ENCODE measurements at places on chromosomes 16 and 17.

- no peak for DNase-seq
These were observed 8.9 kb upstream of the DNAJA2 start for GRCh38 chr16:46982335-46982734.

GRCh38 chr17:66520999-66521398, 218.6 kb downstream of the PRKCA start:
- DNase-seq = no peak

DNA sequence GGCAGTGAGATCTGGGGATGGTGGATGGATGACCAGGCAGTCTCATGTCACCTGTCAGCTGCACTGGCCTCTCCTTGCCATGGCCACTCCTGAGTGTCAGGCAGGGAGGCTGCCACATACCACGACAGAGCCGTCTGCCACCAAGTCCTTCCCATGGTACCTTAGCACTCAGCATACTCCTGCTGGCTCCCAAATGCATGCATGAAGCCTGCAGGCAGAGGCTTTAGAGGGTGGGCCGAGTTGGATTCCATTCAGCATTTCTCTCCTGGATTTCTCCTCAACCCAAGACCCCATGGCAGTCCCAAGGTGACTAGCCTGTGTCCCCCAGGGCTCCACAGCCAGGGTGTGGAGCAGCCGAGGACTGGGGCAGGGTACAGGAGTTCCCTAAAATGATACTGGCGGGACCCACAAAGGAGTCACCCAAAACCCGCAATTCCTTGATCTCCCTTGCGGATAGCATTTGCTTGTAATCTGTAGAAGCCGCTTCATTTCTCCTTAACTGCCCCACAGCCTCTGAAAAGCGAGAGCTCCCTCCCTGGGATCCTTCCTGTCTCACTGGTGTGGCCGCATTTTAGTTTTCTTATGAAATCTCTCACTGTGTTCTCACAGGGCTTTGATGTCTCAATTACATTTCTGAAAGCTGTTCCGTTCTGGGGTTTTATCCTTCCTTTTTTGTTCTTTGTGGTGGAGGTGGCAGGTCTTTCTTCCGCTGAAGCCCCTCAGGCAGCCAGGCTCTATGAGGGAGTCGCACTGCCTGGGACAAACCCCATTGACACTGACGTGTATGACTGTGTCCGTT, 141.4 kb downstream of the SOCS1 start:
- DNase-seq = no peak

DNA sequence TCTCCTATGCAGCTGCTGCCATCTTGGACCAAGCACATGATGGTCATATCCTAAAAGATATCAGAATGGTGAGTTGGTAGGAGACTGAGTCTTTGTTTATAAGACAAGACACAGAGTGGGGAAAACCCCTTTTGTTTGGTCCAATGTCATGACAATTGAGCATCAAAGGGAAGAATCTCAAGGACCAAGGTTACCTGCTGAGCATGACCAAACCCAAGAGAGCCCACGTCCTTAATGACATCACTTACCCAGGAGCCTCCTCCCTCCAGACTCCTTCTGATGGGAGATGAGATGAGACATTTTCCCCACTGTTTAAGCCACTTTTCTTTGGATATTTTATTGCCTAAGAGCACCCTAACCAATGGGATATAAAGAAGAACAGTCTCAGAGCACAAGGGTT, 478.1 kb downstream of the NPIPA7 start:
- DNase-seq = no peak

DNA sequence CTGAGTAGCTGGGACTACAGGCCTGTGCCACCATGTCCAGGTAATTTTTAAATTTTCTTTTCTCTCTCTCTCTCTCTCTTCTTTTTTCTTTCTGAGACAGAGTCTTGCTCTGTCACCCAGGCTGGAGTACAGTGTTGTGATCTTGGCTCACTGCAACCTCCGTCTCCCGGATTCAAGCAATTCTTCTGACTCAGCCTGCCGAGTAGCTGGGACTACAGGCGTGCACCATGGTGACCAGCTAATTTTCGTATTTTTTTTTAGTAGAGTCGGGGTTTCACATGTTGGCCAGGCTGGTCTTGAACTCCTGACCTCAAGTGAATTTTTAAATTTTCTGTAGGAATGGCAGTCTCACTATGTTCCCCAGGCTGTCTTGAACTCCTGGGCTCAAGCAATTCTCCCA, 11.1 kb upstream of the ZNF652 start:
- no peak for DNase-seq

DNA sequence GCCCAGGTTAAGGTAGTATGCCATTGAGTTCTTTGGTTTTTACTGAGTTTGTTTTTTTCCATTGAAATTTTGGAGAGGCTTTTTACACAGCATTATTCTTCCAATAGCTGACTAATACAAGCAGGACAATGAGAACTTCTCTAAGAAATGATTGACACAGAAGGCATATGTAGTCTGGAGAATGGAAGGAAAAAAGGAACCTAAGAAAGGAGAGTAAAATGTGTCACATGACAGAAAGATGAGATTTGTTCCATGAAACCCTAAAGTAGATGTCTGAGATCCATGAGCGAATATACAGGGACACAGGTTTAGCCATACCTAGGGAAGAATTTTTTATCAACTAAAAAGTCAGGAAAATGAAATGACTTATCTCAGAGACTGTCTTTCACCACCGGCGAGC, 80.7 kb downstream of the AKAP1 start:
- no peak for DNase-seq

- no peak for DNase-seq
These were observed 239.6 kb upstream of the FOXF1 start for GRCh38 chr16:86270696-86271095.

DNA sequence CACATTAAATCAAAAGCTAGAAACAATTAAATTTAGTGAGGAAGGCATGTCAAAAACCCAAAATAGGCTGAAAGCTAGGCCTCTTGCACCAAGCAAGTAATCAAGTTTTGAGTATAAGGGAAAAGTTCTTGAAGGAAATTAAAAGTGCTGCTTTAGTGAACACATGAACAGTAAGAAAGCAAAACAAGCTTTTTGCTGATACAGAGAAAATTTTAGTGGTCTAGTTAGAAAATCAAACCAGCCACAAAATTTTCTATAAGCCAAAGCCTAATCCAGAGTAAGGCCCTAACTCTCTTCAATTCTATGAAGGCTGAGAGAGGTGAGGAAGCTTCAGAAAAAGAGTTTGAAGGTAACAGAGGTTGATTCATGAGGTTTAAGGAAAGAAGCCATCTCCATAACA, 116.2 kb downstream of the CYB561 start:
- DNase-seq = no peak

DNA sequence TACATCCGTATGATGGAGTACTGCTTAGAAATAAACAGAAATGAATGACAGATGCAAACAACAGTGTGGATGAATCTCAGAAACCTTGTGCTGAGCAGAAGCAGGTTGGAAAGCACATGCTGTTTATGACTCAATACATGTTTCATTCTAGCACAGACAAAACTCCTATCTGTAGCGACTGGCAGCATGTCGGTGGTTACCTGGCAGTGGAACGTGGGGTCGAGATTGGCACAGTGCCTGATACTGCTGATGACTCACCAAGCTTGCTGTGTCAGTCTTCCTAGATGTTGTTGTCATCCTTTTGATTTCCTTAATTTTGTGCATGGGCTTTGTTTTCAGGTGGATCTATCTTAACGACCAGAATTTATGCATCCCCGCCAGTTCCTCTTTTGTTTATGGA, 62.1 kb downstream of the GAN start:
- no peak for DNase-seq

GRCh38 chr17:79543531-79543930, 67.3 kb downstream of the RBFOX3 start:
- no peak for DNase-seq

DNA sequence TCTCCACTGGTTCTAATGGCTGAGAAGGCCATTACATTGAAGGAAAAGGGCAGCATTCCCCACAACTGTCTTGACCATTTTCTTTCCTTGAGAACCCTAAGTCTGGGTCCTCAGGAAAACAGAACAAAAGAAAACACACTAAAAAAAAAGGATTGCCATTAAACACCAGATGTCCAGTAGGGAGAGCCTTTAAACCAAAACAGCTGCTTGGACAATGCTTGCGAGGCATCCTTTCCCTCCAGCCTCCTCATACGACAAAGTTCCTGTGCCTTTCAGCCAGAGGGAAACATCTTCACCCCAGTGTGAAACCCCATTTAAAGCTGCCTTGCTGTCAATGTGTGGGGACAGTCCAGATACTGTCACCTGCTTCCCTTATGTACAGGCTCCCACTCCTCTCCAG, 74.3 kb downstream of the MMD start:
- no peak for DNase-seq

- DNase-seq = no peak
These were observed 8.3 kb downstream of the WDR90 start for GRCh38 chr16:657487-657886.

DNA sequence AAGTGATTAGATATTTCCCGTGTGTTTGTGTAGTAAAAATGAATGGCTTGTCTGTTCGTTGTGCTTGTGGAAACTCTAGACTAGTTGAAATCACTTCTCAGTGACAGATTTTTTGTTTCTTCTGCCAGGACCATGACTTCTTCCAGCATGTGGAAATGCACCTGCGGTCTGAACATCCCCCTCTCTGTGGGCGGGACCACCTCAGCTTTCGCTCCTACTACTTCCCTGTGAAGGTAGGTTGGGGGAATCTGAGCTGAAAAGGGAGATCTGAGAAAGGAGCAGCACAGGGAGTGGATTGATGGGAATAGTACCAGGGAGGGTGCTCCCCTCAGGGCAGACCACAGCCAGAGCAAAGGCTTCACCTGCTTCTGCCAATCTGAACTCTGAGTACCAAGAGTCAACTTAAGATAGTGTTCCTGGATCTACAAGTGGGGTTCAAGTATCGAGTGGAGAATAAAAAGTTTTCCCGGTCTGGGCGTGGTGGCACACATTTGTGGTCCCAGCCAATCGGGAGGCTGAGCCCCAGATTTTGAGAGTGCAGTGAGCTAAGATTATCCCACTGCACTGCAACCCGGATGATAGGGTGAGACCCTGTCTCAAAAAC, 47.5 kb downstream of the SF3B3 start:
- no peak for DNase-seq

- DNase-seq = no peak
These were observed 2.5 kb upstream of the STARD3 start for GRCh38 chr17:39634384-39634871.

GRCh38 chr17:3532859-3533142, 24.8 kb downstream of the TRPV3 start:
- DNase-seq = no peak

- DNase-seq = no peak
These were observed 470.7 kb downstream of the SOX9 start for GRCh38 chr17:72591289-72592241.

- no peak for DNase-seq
These were observed 430.4 kb downstream of the HAPSTR1 start for GRCh38 chr16:9521749-9522370.

GRCh38 chr17:1488826-1489270, 3.6 kb downstream of the MYO1C start:
- DNase-seq = no peak

DNA sequence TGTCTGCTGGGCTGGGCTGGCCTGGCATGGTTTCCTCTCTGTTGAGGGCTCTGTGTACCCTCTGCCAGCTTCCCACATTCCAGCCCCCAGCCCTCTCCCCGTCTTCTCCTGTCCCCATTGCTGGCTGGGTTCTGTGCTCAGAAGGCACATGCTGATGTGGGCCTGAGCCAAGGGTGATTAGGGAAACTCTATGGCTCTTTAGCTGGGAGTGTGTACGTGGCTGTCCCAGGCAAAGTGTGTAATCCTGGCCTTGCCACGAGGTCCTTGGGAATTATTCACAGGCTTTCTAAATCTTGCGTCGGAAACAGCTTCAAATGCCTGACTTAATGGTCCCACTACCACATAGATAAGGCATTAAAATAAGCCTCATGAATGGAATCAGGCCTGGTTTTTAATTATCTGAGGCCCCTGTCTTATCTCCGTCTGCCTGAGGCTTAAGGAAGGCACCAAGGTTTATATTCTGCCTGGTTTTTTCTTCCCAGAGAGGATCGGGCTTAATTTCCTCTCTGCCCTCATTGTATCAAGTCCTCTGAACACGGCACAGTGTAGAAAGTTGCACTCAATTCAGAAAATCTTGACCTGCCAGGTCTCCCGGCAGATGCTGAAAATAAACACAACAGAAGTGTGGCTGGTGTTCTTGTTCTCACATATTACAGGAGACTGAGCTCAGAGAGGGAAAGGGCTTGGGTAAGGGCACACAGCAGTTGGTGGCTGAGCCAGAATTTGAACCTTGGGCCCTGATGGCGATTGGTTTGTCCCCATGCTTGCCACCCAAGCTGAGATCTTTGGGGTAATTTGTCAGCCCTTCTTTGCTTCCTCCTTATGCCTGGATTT, 52.9 kb upstream of the LGALS9 start:
- DNase-seq = no peak

GRCh38 chr17:74289688-74290087, 15.7 kb downstream of the DNAI2 start:
- no peak for DNase-seq

DNA sequence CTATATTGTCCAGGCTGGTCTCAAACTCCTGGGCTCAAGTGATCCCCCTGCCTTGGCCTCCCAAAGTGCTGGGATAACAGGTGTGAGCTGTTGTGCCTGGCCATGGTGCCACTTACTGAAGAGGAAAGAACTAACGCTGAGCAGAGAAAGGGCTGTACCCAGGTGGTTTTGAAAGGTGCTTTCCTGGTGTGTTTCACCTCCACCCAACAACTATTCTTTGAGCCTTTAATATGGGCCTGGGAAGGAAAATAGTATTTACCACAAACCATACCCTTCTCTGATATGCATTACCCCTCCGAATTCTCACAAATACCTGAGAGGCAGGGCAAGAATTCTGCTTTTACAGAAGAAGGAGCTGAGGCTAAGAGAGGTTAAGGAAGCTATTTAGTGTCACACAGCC, 24.8 kb downstream of the KPNA2 start:
- DNase-seq = no peak

DNA sequence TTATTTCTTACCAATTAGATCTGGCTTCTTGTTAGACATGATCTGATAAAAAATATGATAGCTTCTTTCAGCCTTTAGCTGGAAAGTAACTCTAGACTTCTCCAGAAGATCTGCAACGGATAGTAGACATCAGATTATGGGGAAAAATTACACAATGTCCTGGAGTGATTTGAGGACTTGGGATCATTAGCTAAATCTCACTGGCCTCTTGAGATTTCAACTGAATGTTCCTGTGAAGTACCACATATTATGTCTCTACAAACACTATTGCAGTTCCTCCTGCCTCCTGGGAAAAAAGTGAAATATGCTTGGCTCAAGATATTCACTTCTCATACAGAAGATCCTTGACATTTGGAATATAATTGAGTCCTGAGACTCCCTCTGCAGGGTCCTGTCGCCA, 5.5 kb downstream of the MYH1 start:
- no peak for DNase-seq

GRCh38 chr16:72665701-72666100, 382.2 kb downstream of the ZFHX3 start:
- no peak for DNase-seq

Measured in left lung (tissue), 14 donors.